ENCODE measurements at places on chromosomes 1 and 21. TPM values are rescaled to one million over a fixed set of nuclear protein-coding genes. Genes with fewer than 3 reads are reported as not detected.
A peak's percentile ranks its signal among the peaks of the same experiment; 100 is the strongest.

Gene AQP10
- not detected for total RNA-seq

DNA sequence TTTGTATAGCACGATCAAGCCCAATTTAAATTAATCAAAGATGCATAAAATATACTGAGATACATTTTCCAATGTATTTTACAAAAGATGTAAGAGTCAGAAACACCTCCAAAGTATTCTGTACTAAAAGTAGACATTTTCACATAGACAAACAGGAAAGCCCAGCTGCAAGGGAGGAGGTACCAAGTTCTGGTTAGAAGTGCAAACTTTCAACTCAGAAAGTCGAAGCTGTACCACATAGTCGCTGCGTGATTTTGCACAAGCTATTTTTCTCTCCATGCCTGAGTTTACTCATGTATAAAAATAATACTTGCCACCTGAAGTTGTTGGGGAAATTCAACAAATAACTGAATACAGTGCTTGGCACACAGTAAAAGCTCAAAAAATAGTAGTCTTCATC lies 5.6 kb upstream of the HNRNPU start:
- peak overlapping the region; percentile 2 for H3K27ac ChIP-seq
- H3K4me1 ChIP-seq = peaks cover 18% of the 10 kb centered on the region
- H3K4me3 ChIP-seq = no peak overlapping the region
- DNase-seq = no peak
- H3K27me3 ChIP-seq = no peaks in the 10 kb centered on the region

Gene AXDND1
- 0.40 TPM for total RNA-seq

- peaks cover 36% of the 10 kb centered on the region for H3K4me1 ChIP-seq
- peak overlapping the region; percentile 28 for H3K4me3 ChIP-seq
- H3K27ac ChIP-seq = peak overlapping the region; percentile 86
- H3K27me3 ChIP-seq = peaks cover 4% of the 10 kb centered on the region
Measured at GRCh38 chr1:185338719-185339622, 21.9 kb upstream of the IVNS1ABP start.

Gene CD160
- not detected for total RNA-seq

DNA sequence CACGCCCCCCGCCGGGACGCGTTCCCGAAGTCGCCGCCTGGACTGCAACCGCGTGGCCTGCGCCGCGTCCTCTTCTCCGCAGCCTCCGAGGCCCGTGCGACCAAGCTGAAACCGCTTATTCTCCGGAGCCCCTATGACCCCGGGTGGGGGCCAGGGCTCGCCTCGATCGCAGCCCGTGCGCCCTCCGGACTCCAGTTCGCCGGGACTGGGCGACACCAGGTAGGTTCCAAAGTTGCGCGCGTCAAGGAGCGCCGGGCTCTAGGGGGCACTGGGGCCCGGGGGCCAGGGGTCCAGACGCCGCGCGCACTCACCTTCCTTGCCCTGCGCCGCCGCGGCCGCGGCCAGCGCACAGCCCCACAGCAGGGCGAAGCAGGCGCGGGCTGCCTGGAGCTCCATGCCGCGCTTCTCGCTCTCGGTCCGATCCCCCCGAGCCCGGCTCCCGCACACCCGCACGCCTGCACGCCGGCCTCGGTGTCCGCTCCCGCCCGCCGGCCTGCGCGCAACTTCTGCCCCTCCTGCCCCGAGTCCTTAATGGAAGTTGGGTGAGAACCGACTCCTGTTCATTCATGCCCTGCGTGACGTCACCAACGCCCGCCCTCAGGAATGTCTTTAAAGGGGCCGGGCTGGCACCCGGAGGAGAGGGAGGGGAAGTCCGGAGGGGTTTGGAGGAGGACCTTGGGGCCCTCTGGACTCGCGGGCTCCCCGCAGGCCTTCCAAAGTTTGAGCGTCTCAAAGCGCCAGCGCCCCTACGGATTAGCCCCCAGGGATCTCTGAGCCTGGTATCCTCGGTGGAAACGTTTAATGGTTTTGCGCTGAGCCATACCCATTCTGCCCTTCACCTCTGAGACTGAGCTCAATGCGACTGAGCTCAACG lies at the start of gene EPHA2:
TSS of gene EPHA2 (minus strand) at position 533 of the 874 bp plus-strand sequence. CDS start at position 396, 137 bp downstream.
- peaks cover 36% of the 10 kb centered on the region for H3K4me1 ChIP-seq
- no peak within 1 kb of the TSS for H3K4me3 ChIP-seq

Measured in activated CD4-positive, alpha-beta T cell treated with anti-CD3 and anti-CD28 coated beads, Interleukin-2, amount 10 ng/mL, durations not matched to agents 7 days and 5 days (primary cell).